Stimulated activated CD4-positive, alpha-beta T cell treated with anti-CD3 and anti-CD28 coated beads, Interleukin-15, amount 100 ng/mL, for 1 hour (primary cell): ENCODE measurements at places on chromosomes 1 and 21.

GRCh38 chr1:186175588-186175987 is 199.5 kb downstream of the TPR start:
- no peak for DNase-seq

DNA sequence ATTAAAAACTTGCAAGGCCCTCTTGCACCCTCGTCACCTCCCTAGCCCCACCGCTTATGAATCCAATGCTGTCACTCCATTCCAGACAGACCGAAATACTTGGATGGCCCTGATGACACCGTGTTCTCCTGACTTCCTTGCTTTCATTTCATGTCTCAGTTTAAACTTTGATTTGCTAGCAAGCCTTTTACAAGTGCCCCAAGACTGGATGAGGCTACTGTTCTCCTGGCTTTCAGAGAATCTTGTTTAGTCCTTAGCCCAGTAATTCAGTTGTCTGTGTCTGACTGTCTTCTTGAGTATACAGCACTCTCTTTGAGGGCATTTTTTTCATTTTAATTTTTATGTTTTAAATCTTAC is 824 bp upstream of the IFI44L start:
- DNase-seq: no peak

GRCh38 chr21:39630191-39630591 is 17.5 kb downstream of the B3GALT5 start:
- no peak for DNase-seq

DNA sequence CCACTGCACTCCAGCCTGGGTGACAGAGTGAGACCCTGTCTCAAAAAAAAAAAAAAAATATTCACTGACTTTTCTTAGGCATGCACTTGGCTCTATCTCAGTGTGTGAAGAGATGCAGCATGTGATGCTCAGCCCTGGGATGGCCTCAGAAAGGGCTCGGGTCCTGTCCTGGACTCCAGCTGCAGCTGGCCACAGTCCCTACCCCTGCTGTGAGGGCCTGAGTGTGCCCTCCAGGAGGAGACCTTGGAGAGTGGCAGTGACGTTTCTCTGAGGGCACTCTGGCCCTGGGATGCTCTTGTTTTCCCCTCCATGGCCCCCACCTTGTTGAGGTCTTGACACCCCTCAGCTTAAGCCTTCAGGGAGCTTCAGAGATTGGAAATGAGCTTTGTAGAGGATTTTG is 81.9 kb upstream of the POU3F1 start:
- DNase-seq: no peak

DNA sequence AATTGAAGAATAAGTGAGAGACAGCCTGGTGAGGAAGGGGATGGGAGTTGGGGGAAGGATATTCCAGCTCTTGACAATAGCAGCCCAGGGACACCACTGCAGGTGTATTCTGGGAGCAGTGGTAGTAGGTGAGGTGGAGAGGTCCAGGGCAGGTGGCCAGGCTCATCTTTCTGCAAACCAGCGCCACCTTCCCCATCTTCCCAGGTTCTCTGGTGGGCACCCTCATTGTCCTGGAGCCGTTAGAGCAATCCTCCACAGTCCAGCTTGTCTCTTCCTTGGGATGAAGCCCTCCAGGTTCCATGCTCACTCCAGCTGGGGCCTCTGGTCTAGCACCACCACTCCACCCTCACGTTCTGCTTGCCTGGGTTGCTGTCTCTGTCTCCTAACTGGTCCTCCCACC is 97.0 kb downstream of the IER5 start:
- DNase-seq: no peak

DNA sequence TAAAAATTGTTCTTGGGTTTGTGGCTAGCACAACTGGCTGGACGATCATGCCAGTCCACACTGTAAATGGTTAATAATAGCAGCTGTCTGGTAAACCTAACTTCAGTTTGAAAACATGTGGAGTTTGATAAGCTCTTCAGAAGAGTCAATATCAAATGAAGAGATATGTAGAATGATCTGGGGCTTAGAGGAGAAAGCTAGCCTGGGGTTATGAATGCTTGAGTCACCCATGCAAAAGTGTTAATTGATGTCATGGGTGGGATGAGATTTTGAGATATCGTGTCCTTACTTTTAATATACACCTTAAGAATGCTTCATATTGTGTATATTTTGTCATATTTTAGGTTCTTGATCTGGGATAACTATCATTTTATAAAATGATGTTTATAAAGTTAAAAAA is 554.7 kb upstream of the ZRANB2 start:
- DNase-seq: no peak

- DNase-seq: no peak
Observed at GRCh38 chr1:204359474-204360255, at the start of gene PLEKHA6. TSS of gene PLEKHA6 (minus strand) at chr1:204359929. CDS start at chr1:204273727, 86,202 bp downstream.

GRCh38 chr1:78722947-78723346 is 73.3 kb downstream of the IFI44 start:
- DNase-seq: no peak

GRCh38 chr1:21251773-21252471 is 38.3 kb downstream of the ECE1 start:
- DNase-seq: no peak

DNA sequence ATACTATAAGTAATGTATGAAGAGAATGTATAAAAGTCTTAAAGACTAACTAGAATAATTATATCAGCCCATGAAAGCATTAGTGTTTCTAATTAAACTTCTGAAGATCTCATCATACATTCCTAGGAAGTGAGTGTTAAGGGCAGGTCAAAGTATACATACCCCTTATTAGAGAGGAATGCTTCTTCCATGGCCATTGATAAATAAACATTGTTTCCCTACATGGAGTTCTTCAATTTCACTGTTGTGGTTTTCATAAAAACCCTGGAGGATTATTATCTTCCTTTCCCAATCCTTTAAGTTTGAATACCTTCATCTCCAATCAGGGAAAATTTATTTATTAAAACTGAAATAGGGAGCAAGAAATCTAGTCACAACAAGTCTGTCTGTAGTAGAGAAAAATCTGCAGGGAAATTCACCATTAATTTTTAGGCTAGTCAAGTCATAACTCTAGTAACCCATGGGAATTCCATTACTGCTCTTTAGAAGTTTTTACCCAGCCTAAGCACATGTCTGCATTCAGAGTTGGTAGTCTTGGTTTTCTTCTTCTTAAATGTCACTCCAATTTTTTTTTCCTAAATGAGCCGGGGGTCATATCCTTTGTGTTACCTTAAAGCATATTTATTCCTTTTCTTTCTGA is 147.0 kb downstream of the TNFSF18 start:
- no peak for DNase-seq

DNA sequence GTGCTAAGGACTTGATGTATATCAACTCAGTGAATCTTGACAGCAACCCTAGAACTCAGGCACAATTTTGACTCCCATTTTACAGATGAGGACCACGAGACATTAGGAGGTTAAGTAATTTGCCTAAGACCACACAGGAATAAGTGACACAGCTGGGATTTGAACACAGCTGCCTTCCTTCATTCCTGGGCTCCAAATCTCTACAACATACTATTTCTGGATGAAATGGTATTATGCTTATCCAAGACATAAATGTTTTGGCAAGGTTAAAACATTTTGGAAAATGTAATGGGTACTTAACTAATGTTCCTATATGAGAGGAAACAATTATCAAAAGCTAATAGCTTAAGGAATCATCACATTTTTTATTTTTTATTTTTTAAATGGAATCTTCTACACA is 4.8 kb downstream of the CLDN8 start:
- DNase-seq: no peak

GRCh38 chr1:16348414-16349182 is 3.7 kb downstream of the FBXO42 start:
- DNase-seq: no peak

DNA sequence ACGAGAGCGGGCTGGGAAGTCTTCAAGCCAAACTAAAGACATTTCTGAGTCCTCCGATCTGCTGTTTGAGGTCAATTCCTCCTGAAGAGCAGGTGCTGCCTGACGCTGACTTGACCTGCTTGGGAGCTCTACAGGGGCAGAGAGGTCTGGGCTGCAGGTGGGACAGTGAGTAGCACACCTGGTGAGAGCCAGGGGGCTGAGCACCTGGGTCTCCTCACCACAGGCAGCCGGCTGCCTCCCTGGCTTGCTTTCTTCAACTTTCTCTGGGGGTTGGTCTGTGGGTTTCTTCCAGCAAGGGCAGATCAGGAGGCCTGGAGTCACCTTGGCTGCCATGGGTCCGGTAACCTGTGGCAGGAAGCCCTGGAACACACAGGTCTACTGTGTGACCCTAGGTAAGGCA is 107.4 kb upstream of the EDN2 start:
- DNase-seq: no peak

DNA sequence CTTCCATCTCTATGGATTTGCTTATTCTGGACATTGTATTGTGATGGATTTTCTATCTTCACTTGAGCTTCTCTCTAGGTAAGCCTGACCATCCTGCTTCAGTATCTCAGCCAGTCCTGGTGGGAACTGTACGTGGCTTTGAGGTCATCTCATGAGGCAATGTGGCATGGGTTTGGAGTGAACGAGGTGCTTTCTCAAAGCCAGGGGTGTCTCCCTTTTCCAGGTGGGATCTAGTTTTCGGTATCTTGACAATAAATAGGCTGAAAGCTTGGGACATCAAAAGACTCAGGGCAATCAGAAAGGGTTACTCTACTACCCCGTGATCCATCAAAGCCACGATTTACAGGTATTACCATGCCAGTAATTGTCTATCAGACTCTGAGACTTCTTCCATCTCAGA is 40.8 kb downstream of the AZIN2 start:
- DNase-seq: no peak

GRCh38 chr1:80640978-80641377 is 1159.8 kb upstream of the ADGRL2 start:
- no peak for DNase-seq

GRCh38 chr1:155324717-155325602 is 4.3 kb downstream of the RUSC1 start:
- no peak for DNase-seq

DNA sequence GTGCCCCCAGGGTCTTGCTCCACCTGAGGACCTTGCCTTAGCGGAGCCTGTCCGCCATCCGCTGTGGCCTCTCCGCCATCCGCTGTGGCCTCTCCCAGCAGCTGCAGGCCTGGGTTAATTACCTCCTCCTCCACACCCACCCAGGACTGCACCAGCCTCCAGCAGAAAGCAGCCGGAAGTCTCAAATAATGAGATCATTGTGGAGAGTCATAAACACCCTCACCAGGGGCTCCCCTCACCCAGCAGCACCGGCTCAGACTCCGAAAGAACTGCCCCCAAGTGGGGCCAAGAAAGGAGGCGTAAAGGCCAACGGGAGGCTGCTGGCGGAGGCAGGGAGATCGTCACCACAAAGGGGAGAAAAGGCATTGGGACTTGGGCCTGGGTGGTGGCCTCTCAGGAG is 10.7 kb upstream of the GPR153 start:
- DNase-seq: no peak

- no peak for DNase-seq
Observed at GRCh38 chr1:34371829-34372532, 195.3 kb downstream of the C1orf94 start.

DNA sequence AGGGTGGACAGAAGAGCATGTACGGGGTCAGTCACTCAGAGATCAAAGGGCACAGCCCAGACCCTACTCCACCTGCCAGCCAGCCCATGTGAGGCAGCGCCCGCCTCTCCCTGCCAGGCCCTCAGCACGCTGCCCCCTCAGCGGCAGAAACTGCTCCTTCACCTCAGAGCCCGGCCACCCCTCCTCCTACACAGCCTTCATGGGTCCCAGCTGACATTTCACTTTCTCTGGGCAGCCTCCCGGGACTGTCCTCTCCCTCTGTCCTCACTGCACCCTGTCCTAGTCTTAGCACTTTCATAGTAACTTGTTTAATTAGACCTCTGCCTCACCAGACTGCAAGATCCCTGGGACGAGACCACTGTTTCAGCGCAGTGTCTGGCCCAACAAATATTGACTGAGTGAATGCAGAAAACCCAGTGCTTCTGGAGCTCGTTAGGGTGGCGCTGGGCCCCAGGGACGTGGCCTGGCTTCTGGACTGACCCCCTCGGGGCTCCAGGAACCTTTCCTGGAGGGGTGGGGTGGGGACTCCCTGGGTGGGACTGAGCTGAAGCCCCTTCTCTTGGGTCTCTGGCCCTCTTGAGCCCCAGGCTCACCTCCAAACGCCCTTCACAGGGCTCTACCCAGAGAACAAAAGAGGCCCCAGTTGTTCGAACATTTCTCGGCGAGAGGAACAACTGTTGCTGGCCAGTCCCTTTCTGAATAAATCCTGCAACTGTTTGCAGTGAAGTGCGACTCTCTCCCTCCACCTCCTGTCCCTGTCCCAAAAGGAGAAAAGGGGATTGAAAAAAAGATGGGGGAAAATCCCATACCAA is 114.9 kb downstream of the CASZ1 start:
- no peak for DNase-seq

DNA sequence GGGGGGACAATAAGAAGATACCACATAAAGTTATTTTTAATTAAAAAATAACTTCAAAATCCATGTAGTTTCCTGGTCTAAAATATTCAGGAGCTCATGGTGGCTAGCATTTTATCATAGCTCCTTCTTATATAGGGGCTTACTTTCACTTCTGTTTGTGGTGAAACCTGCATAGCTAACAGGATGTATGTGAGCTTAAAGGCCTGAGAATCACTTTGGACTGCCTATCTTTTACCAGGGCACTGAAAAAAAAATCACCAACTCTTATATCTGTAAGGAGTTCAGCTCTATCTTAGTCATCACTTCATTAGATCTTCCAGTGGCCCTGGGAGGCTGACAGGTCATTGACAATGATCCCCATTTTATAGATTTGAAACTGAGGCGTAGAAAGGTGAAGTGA is 21.3 kb downstream of the UROD start:
- DNase-seq: no peak

- no peak for DNase-seq
Observed at GRCh38 chr1:58592522-58593134, 15.6 kb upstream of the TACSTD2 start.

DNA sequence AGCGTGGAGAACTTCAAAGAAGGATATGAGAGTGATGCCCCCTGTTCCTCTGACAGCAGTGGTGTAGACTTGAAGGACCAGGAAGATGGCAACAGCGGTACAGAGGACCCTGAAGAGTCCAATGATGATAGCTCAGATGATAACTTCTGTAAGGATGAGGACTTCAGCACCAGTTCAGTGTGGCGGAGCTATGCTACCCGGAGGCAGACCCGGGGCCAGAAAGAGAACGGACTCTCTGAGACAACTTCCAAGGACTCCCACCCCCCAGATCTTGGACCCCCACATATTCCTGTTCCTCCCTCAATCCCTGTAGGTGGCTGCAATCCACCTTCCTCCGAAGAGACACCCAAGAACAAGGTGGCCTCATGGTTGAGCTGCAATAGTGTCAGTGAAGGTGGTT is 14.0 kb downstream of the CERS2 start:
- no peak for DNase-seq

- DNase-seq: no peak
Observed at GRCh38 chr1:47732489-47732888, 264.7 kb downstream of the TRABD2B start.

- no peak for DNase-seq
Observed at GRCh38 chr1:208219659-208220282, 24.4 kb downstream of the PLXNA2 start.
